Cardiac fibroblast (primary cell): ENCODE measurements at places on chromosomes 1 and 21.

GRCh38 chr1:35364741-35365140 is 96.2 kb downstream of the ZMYM4 start:
- no peak for DNase-seq

DNA sequence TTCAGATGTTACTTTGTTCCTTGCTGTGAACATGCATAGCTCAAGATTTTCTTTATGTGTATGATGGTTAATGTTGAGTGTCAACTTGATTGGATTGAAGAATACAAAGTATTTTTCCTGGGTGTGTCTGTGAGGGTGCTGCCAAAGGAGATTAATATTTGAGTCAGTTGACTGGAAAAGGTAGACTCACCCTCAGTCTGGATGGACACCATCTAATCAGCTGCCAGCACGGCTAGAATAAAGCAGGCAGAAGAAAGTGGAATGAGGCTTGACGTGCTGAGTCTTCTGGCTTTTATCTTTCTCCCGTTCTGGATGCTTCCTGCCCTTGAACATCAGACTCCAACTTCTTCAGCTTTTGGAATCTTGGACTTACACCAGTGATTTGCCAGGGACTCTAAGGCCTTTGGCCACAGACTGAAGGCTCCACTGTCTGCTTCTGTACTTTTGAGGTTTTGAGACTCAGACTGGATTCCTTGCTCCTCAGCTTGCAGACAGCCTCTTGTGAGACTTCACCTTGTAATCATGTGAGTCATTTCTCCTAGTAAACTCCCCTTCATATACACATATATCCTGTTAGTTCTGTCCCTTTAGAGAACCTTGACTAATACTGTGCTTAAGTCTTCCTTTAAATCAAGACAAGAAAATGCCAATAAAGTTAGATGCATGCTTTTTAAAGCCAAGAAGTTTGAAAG is 626.6 kb downstream of the KCNT2 start:
- DNase-seq, result no peak

GRCh38 chr1:37705399-37705798 is 13.1 kb downstream of the CDCA8 start:
- DNase-seq, result no peak

- DNase-seq, result peak; percentile 76
Measured at GRCh38 chr1:226047495-226047894, 15.0 kb upstream of the H3-3A start.

GRCh38 chr1:59136541-59137275 is 160.2 kb upstream of the FGGY start:
- DNase-seq, result peak; percentile 60
